ENCODE measurements at places on chromosomes 7 and 10.

DNA sequence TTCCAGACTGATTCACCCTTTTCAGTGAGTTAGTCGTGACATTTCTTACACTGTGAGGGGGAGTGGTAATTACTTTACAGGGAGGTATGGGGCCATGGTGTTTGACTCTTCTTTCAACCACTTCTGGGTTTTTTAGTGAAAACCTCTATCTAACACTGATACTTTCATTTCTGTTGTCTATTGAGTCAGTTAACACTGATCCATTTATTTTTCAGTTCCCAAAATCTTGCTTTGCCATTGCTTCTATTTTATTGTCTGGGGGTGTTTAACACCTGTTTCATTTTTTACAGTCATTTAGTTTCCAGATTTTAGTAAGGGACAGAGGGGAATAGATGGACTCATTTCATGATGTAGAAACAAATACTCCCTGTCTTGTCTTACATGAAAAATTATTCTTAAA lies 61.5 kb downstream of the HELLS start:
- DNase-seq, result no peak

- DNase-seq, result no peak
These were observed 1121.4 kb downstream of the XPNPEP1 start for GRCh38 chr10:108801775-108802517.

DNA sequence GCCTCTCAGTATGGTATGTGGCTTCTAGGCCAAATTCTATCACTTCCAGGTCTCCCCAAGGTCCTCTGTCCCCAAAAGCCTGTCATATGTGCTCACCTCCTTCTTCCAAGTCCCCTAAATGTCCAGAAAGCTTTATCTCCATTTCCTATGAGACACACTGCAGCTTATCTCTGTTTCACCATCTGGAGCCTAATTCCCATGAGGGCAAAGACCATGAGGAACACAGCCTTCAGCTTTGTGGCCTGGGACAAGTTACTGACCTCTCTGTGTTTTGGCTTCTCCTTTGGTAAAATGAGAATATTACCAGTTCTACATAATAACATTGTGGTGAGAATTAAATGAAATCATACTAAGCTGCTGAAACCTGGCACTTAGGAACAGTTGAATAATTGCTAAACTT lies 19.2 kb downstream of the ST8SIA6 start:
- no peak for DNase-seq

DNA sequence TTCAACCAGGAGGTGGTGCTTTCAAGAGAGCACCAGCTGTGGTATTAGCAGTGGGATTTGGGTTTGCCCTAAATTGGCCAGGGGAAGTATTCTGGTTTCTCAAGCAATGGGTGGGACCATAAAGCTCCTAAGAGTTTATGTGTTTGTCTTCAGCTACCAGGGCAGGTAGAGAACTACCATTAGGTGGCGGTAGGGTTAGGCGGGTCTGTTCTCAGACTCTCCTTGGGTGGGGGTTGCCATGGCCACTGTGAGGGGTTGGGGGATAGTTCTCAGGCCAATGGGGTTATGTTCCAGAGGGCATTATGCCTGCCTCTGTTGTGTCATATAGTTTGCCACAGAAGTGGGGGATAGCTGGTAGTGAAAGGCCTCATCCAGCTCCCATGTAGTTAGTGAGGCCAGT lies 47.7 kb upstream of the BICC1 start:
- no peak for DNase-seq

DNA sequence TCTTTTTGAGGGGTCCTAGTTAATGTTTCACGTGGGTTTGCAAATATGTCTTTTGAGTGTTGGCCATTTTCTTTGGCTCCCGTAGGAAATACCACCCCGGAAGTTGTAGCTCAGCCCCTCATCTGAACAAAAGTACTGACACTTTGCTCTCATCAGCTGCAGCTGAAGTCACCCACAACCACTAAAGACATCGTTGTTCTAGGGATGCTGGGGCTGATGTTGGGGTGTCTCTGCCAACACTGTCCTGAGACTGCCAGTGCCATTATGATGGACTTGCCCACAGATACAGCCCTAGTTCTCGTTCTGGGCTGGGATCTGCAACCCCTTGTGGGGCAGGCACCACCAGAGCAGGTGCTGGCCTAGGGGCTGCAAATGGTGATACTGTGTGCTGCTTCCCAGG lies 82.6 kb upstream of the ARHGAP21 start:
- DNase-seq, result no peak

DNA sequence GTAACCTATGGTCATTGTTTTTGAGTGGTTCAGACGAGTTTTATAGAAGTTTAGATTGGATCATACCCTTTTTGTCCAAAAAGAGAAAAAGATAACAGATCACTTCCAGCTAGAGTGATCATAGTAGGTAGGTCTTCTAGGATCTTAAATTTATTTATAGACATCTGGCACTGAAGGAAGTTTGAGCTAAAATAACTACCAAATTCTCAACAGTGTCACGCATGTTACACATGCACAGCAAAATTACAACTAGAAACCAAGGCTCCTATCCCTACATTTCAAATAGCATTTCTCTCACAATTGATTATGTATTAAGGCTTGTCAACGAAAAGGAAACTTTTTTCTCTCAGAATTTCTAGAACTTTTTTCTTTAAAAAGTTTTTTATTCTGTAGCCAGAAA lies 2.3 kb downstream of the CALU start:
- DNase-seq, result no peak

- DNase-seq, result no peak
These were observed 831 bp downstream of the ZKSCAN5 start for GRCh38 chr7:99505324-99505662.

- DNase-seq, result no peak
These were observed 964.6 kb upstream of the CELF2 start for GRCh38 chr10:10053051-10053450.

- no peak for DNase-seq
These were observed 951.5 kb upstream of the C7orf33 start for GRCh38 chr7:147639037-147639436.

GRCh38 chr7:112184455-112184854 lies 21.7 kb downstream of the DOCK4 start:
- no peak for DNase-seq

GRCh38 chr10:16949816-16950215 lies 132.6 kb upstream of the RSU1 start:
- no peak for DNase-seq

DNA sequence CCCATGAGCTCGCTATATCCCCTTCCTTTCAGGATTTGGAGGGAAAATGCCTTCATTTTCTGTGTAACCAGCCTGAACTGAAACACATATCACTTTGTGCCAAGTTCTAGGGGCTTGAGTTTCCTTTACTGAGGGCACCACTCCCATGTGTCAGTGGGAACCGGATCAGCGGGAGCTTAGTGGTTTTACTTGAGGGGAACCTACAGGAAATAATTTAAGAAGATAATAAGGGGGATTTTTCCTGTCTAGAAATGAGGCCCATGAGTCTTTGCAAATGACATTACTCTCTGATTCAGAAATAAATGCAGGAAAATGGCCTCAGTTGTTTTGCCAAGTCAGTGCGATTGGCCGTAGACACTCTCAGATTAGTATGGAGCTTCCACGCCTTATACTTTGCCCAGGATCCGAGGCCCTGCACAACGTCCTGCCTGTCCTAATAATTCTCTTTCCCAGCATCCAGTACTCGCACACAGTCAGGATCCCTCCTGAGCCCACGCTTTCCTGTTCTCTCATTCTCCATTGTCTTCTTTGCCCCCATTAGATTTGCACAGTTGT lies 86.4 kb upstream of the LYZL1 start:
- no peak for DNase-seq

DNA sequence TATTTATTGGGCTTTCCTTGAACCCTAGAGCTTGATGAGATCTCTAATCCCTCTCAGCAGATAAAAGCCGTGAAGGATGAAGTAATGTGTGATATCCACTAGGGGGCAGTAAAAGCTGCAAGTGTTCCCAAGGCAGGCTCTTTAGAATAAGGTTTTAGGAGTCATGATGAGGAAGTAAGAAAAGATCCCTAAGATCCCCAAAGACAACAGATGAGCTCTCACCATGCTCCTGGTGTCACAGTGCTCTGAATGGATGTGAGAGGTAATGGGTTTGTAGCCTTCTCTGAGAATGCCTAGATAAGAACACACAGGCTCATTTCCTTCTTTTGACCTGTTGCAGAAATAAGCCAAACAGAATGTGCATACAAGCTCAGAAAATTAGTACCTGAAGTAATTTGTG lies 70.4 kb upstream of the ITPRID1 start:
- no peak for DNase-seq

GRCh38 chr7:44099669-44100068 lies 4.5 kb upstream of the AEBP1 start:
- no peak for DNase-seq

GRCh38 chr10:35453855-35454532 lies 117.7 kb downstream of the CCNY start:
- DNase-seq, result no peak

DNA sequence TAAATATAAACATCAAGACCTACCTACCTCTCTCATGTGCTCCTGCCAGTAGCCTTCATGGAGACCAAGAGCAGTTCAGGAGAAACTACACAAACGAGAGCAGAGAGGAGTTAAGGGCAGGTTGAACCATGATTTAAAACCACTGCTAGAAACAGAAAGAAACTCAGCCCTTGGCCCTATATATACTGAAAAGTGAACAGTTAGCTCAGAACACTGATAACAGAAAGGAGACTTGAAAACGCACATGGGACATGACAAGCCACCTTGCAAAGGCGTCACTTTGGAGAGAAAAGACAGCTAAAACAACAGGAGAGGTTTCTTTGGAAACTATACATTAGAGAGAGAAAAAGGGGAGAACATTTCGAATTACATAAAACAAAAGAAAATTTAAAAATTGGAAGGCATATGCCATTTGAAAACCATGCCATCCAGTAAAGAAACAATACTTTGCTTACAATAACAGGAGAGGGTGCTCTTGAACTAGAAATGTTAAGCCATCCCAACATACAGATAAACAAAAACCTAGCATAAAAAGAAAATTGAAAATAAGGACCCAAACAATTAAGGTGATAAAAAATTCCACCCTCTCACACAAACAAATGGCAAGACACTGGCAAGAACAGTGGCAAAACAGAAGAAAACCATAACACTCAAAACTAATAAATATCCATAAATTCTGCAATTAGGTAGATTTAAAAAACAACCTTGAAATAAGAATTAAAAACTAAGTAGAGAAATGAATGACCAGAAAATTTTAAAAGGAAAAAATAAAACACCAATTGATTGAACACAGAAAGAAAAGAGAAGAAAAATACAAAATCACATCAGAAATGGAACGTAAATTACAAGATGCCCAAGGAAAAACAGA lies 232.7 kb downstream of the IMMP2L start:
- DNase-seq, result no peak

- DNase-seq, result no peak
These were observed 210.8 kb upstream of the PFKP start for GRCh38 chr10:2856598-2856997.

DNA sequence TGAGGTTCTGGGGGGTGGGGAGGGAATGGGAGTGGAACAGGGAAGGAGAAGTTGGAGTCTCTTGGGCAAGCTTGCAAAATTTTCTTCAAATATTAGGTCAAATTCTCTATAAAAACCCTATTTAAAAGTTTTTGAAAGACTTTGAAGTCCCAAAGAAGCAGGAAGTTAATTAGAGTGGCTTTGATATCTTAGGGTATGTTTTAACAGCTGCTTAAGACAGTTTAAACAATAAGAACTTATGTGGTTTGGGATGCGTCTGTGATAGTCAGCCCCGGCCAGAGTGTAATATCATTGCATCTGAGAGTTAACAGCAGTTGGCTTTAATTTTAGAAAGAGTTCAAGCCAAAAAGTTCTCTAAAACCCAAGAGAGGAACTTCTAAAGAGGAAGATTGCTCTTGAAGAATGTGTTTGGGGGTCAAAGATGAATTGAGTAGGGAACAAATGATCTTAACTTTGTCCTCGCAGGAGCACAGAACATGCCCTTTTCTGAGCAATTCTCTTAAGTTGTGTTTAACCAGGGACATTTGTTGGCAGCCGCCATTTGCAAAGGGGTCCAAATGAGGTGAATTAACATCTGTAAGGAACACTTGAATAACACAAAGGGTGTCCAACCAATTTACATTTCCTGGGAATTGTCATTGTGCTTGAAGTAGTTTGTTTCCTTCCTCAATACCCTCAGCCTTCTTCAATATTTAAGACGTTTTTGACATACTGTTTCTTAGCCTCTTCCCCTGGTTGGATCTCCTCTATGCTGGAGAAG lies 182.4 kb downstream of the PTEN start:
- DNase-seq, result no peak

DNA sequence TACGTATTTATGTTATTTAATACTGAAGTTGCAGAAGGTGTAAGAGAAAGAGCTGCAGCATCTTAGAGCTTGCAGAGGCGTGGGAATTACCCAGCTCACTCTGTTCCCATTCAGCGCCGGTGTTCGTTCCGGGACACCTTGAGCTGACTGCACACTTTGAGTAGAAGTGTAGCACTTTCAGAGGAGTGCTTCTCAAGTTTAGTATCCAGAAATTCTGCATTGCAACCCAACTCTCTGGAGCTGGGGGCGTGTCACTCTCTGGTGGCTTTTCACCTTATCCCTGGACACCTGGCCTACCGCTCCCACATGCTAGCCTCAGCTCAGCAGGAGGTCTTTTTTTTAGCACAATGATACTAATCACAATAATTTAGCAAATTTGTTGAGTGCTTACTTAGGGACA lies 66.4 kb upstream of the SHH start:
- no peak for DNase-seq

GRCh38 chr7:18541181-18541870 lies 45.8 kb downstream of the HDAC9 start:
- no peak for DNase-seq

DNA sequence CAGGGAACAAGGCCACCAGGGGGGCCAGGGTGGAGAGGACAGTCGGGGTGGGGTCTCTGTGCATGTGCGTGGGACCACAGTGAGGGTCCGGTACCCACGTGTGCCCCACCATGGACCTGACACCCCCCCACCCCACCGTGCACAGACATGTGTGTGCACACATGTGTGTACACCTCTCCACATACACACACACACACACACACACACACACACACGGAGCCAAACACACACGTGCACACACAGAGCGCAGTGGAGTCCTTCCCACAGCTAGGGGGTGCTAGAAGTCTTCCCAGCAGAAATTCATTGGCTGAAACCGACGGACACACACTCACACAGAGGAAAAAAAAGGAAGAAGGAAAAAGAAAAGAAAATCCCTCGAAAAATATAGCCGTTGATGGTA lies 42.8 kb upstream of the GNA12 start:
- DNase-seq, result no peak

DNA sequence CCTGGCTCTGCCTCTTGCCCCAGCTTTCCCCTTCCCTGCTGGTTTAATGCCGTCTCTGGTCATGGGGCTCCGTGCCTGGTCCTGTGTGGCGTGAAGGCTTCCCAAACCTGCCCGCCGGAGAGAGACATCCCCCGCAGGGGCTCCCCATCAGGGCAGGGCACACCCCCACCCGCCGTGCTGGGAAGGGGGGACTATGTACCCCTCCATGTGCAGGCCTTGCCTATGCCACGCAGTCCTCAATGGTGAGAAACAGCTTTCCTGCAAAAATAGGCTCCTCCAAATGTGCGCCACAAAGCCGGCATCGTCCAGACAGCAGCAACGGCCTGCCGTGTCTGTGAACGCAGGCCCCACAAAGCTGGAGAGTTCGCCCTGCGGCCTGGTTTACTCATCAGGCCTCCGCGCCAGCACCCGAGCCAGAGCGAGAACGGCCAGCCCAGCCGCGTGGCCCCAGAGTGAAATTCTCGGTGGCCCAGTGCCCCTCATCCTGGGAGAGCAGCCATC lies 313.4 kb downstream of the DNAJB6 start:
- DNase-seq, result no peak

Data from stimulated activated CD4-positive, alpha-beta T cell treated with anti-CD3 and anti-CD28 coated beads, Interleukin-1b, Interleukin-23, amount 100 ng/mL, for 1 hour (primary cell).